ENCODE measurements at places on chromosomes 13 and 19. TPM values are rescaled to one million over a fixed set of nuclear protein-coding genes. Genes with fewer than 3 reads are reported as not detected.

DNA sequence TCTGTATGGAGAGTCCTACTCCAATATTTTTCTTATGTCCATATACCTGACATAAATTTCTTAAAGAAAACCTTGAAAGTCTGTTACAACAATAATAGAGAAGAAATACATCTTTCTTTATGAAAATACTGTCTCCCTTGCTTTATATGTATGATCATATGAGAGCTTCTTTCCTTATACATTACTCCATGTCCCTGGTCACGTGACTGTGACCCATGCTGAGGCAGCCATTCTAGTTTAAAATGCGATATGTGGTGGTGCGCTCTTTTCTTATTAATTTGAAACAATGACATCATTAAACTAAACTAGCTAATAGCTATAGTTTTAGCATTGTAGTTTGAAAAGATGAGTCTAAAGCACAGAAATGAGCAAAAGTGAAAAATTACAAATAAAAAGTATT is 1120.3 kb upstream of the PRR20A start:
- DNase-seq: no peak

DNA sequence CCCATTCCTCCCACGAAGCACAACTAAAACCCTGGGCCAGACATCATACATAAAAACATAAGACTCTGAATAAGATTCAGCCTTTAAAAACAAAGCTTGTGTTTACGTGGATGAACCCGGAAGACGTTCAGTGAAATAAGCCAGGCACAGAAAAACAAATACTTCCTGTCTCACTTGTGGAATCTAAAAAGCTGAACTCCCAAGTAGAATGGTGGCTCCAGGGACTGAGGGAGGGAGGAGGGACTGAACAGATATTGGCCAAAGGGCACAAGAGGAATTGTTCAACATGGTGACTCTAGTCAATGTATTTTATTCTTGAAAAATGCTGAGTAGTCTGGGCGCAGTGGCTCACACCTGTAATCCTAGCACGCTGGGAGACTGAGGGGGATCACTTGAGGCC is 35.7 kb upstream of the TPM4 start:
- peak; percentile 89 for DNase-seq

The BEST2 gene
- total RNA-seq: not detected

The FPR1 gene
- total RNA-seq: not detected

DNA sequence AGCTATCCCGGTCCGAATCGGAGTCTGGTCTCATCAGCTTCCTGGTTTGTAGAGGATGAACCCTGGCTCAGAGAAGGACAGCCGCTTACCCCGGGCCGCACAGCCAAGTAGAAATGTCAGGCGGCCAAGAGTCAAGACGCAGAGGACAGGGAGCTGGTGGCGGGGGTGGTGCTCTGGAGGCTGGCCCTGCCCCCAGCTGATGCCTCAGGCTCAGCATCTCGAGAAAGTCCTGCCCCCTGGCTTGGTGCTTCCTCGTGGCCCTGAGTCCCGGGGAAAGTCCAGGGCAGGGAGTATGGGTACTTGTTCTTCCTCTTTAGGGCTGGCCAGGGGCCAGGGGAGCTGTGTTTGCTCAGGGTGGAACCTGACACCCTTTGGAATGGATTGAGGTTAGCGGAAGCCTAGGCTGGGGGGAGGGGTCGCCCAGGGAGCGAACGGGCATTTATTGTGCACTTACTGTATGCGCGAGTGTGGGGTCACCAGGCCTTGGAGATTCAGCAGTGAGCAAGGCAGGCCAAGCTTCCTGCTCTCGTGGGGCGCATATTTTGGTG is 2.2 kb downstream of the TJP3 start:
- peak; percentile 54 for DNase-seq

Measured in fibroblast of villous mesenchyme (primary cell).